Natural killer cell treated with Interleukin-12 subunit alpha and Interleukin-12 subunit beta and Interleukin-15 and Interleukin-18, amount 100 ng/mL, for 72 hours (primary cell): ENCODE measurements at places on chromosomes 7 and 10. TPM values are rescaled to one million over a fixed set of nuclear protein-coding genes. Genes with fewer than 3 reads are reported as not detected.

DNA sequence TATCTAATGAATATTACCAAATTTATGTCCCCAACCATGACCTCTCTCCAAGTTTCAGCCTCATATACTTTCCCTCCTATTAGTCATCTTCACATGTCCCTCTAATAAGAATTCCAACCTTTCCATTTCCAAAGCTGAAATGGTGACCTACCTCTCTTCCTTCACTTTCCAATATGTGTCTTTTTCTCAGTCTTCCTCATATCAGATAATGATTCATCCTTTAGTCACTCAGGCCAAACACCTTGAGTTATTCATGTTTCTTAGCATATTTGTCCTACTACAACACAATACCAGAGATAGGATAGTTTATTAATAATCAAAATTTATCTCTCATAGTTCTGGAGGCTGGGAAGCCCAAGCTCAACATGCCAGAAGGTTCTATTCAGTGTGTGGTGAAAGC, 318.5 kb upstream of the ZWINT start:
- H3K27me3 ChIP-seq, result no peaks in the 10 kb centered on the region
- no peak overlapping the region for H3K4me3 ChIP-seq
- H3K36me3 ChIP-seq, result peaks cover 5% of the 10 kb centered on the region
- DNase-seq, result no peak
- no peak overlapping the region for H3K27ac ChIP-seq

GRCh38 chr7:47456210-47456955, 125.5 kb downstream of the TNS3 start:
- DNase-seq, result no peak
- no peaks in the 10 kb centered on the region for H3K27me3 ChIP-seq
- no peak overlapping the region for H3K4me3 ChIP-seq

- no peaks in the 10 kb centered on the region for H3K4me1 ChIP-seq
- no peak overlapping the region for H3K27ac ChIP-seq
- H3K4me3 ChIP-seq, result no peak overlapping the region
- peaks cover 2% of the 10 kb centered on the region for H3K27me3 ChIP-seq
- no peak for DNase-seq
Observed at GRCh38 chr7:140200061-140200989, 23.5 kb upstream of the KDM7A start.

DNA sequence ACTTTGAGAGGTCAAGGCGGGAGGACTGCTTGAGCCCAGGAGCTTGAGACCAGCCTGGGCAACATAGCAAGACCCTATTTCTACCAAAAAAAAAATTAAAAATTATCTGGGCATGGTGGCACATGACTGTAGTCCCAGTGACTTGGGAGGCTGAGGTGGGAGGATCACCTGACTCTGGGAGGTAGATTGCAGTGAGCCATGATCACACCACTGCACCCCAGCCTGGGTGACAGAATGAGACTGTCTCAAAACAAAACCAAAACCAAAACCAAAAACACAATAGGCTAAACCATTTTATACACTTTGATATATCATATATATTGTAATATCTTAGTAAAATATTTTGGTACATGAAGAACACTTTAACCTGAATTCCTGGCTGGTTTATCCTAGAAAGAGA, 101.6 kb downstream of the RAPGEF5 start:
- H3K36me3 ChIP-seq, result no peaks in the 10 kb centered on the region
- H3K4me1 ChIP-seq, result no peaks in the 10 kb centered on the region
- H3K4me3 ChIP-seq, result no peak overlapping the region
- H3K27ac ChIP-seq, result no peak overlapping the region
- peaks cover 24% of the 10 kb centered on the region for H3K27me3 ChIP-seq

DNA sequence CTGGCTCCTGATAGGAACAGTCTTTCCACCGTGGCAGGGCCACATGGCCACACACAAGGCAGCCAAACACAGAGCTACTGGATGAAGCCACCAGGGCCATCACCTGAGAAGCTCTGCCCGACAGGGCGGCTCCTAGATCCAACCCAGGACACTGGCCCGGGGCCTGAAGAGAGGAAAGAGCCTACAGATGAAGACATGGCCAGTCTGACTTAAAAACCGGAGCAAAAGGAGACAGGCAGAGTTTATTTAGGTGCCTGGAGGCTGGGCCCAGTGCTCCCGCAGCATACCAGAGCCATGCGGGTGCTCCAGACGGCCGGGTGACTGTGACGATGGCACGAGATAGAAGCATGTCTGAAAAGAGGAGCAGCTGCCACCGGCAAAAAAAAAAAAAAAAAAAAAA, 3.9 kb downstream of the TECPR1 start:
- no peaks in the 10 kb centered on the region for H3K27me3 ChIP-seq
- H3K4me3 ChIP-seq, result no peak overlapping the region

- H3K4me3 ChIP-seq, result no peak overlapping the region
- peaks cover 10% of the 10 kb centered on the region for H3K4me1 ChIP-seq
- H3K27ac ChIP-seq, result no peak overlapping the region
- H3K36me3 ChIP-seq, result peaks cover 19% of the 10 kb centered on the region
Observed at GRCh38 chr7:95421000-95421846, 13.6 kb downstream of the PON2 start.

DNA sequence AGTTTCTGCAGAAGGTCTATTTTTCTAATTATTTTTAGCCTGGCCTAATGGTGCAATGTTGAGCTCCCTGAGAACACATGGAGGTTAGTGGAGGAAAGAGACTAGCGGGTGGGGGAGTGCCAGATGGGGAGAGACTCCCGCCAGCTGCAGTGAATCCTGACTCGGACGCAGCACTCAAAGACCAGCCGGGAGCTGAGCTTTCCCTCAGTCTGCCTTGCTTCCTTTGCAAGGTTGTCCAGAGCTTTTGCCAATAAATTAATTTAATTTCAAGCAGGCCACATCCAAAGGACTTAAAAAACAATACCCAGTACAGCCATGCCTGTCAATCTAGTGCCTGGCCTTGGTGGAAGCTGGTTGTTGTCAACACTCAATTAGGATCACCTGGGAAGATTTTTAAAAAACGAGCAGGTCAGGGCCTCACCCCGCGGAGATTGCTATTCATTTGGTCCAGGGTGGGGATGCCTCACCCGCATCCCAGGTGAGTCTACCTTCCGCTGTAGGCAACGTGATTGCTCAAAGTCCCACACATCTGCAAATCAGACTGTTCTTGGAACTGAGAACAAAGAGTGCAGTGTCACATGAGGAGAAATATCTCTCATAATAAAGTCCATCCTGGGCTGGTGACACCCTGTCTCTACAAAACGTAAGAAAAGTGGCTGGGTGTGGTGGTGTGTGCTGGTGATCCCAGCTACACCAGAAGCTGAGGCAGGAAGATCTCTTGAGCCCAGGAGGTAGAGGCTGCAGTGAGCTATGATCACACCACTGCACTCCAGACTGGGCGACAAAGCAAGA, 4.0 kb downstream of the CLRN3 start:
- H3K4me1 ChIP-seq, result no peaks in the 10 kb centered on the region
- H3K27me3 ChIP-seq, result peaks cover 14% of the 10 kb centered on the region
- H3K27ac ChIP-seq, result no peak overlapping the region
- H3K4me3 ChIP-seq, result no peak overlapping the region
- no peaks in the 10 kb centered on the region for H3K36me3 ChIP-seq
- DNase-seq, result no peak

GRCh38 chr7:20030915-20031362, 186.2 kb downstream of the MACC1 start:
- H3K27me3 ChIP-seq, result no peaks in the 10 kb centered on the region
- H3K27ac ChIP-seq, result no peak overlapping the region
- no peak overlapping the region for H3K4me3 ChIP-seq

DNA sequence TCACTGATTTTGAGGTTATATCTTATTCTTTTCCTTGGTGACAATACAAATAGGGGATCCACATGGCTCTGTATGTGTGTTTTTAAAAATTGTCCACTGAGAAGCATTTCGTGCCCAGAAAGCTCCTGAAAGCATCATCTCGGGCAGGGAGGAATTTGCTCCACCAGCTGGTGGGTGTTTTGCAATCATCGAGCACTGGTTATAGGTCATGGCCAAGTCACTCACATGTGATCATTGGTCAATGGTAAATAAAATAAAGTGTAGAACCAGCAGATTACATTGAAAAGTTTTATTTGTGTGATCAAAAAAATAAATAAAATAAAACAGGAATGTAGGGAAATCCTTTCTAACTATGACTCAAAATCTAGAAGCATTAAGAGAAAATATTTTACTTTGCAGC, 23.0 kb upstream of the SNX13 start:
- no peak overlapping the region for H3K4me3 ChIP-seq
- no peaks in the 10 kb centered on the region for H3K4me1 ChIP-seq
- H3K36me3 ChIP-seq, result no peaks in the 10 kb centered on the region

GRCh38 chr7:122013630-122014029, 130.4 kb downstream of the AASS start:
- no peaks in the 10 kb centered on the region for H3K36me3 ChIP-seq
- no peak overlapping the region for H3K27ac ChIP-seq
- H3K4me3 ChIP-seq, result no peak overlapping the region
- no peak for DNase-seq

- H3K4me1 ChIP-seq, result no peaks in the 10 kb centered on the region
- H3K27ac ChIP-seq, result no peak overlapping the region
- H3K36me3 ChIP-seq, result no peaks in the 10 kb centered on the region
- no peak for DNase-seq
- no peaks in the 10 kb centered on the region for H3K27me3 ChIP-seq
Observed at GRCh38 chr10:35795131-35795824, 153.2 kb upstream of the FZD8 start.

- H3K27ac ChIP-seq, result no peak overlapping the region
- H3K27me3 ChIP-seq, result peaks cover 17% of the 10 kb centered on the region
- no peaks in the 10 kb centered on the region for H3K36me3 ChIP-seq
- H3K4me1 ChIP-seq, result no peaks in the 10 kb centered on the region
Observed at GRCh38 chr10:575402-576129, 113.9 kb downstream of the DIP2C start.

- no peak overlapping the region for H3K27ac ChIP-seq
- H3K36me3 ChIP-seq, result no peaks in the 10 kb centered on the region
- DNase-seq, result no peak
- no peak overlapping the region for H3K4me3 ChIP-seq
- H3K4me1 ChIP-seq, result peaks cover 6% of the 10 kb centered on the region
Observed at GRCh38 chr7:6725003-6725402, 18.3 kb upstream of the ZNF12 start.

- no peaks in the 10 kb centered on the region for H3K27me3 ChIP-seq
- no peak for DNase-seq
- H3K27ac ChIP-seq, result no peak overlapping the region
- no peaks in the 10 kb centered on the region for H3K4me1 ChIP-seq
- peaks cover 4% of the 10 kb centered on the region for H3K36me3 ChIP-seq
Observed at GRCh38 chr10:52965938-52966401, 193.4 kb upstream of the MBL2 start.

DNA sequence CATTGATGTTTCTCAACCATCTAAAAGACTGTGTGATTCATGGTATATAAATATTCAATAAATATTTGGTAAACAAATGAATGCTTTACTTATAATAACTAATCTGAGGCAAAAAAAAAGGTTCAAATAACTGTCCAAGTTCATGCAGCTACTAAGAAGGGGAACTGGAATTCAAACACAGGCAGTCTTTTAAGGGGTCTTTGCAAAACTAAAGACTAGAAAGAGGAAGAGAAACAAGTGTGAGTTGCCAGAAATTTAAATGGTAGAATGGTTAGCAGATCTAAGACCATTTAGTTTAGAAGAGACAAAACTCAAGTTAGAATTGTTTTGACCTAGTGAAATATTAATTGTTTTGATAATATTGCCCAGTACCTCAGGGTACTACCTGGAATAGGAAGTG, 642.0 kb upstream of the LRRN3 start:
- H3K27me3 ChIP-seq, result no peaks in the 10 kb centered on the region
- H3K4me1 ChIP-seq, result no peaks in the 10 kb centered on the region
- no peak for DNase-seq

- no peak for DNase-seq
- H3K27ac ChIP-seq, result no peak overlapping the region
- H3K4me1 ChIP-seq, result peaks cover 3% of the 10 kb centered on the region
- H3K36me3 ChIP-seq, result peaks cover 15% of the 10 kb centered on the region
- H3K4me3 ChIP-seq, result no peak overlapping the region
Observed at GRCh38 chr7:157473051-157473569, 136.3 kb downstream of the DNAJB6 start.

DNA sequence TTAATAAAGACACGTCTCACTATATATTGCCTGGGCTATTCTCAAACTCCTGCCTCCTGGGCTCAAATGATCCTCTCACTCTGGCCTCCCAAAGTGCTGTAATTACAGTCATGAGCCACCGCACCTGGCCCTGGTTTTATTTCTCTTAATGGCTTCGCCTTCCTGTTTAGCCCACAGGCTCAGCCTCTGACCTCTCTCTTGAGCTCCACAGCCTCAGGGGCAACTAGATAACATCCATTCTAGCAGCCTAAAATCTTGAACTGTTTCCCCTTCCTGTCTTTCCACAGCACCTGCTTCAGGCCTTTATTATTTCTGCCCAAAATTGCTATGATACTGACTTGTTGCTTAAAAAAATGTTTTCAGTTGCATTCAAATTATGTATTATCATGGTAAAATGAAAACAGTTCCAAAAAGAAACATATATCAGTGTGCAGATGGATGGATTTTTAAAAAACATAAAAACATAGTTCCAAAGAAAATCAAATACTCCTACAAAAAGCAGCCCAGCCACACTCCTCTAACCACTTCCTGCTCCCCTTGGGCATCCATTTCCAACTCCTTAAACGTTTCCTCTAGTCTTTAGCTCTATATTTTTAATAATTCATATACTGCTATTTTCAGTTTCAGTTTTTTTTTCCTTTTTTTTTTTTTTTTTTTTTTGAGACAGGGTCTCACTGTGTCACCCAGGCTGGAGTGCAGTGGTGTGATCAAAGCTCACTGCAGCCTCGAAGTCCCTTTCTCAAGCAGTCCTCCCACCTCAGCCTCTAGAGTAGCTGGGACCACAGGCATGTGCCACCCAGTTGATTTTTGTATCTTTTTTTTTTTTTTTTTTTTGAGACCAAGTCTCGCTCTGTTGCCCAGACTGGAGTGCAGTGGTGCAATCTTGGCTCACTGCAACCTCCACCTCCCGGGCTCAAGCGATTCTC, 5.1 kb upstream of the BAZ1B start:
- H3K27ac ChIP-seq, result peak overlapping the region; percentile 82
- no peaks in the 10 kb centered on the region for H3K36me3 ChIP-seq
- peaks cover 35% of the 10 kb centered on the region for H3K4me1 ChIP-seq
- H3K27me3 ChIP-seq, result no peaks in the 10 kb centered on the region
- H3K4me3 ChIP-seq, result peak overlapping the region; percentile 65
- no peak for DNase-seq

- H3K27me3 ChIP-seq, result no peaks in the 10 kb centered on the region
- DNase-seq, result no peak
- no peaks in the 10 kb centered on the region for H3K36me3 ChIP-seq
- H3K4me1 ChIP-seq, result no peaks in the 10 kb centered on the region
- H3K4me3 ChIP-seq, result no peak overlapping the region
- no peak overlapping the region for H3K27ac ChIP-seq
Observed at GRCh38 chr7:80830584-80831285, 88.1 kb downstream of the SEMA3C start.

GRCh38 chr7:36034020-36034419, 119.0 kb upstream of the EEPD1 start:
- no peaks in the 10 kb centered on the region for H3K36me3 ChIP-seq
- H3K27ac ChIP-seq, result no peak overlapping the region
- H3K27me3 ChIP-seq, result peaks cover 13% of the 10 kb centered on the region
- no peak overlapping the region for H3K4me3 ChIP-seq
- H3K4me1 ChIP-seq, result no peaks in the 10 kb centered on the region

GFRA1 gene
- total RNA-seq, result not detected

OR6B1 gene
- not detected for total RNA-seq

MEPCE gene
- total RNA-seq, result 44.0 TPM

GPR85 gene
- not detected for total RNA-seq

DHX32 gene
- total RNA-seq, result 28.8 TPM

PCDH15 gene
- not detected for total RNA-seq

AEBP1 gene
- 2.4 TPM for total RNA-seq
